ENCODE measurements at places on chromosomes 6 and 20.

GRCh38 chr20:53847139-53847836 lies 223.1 kb downstream of the BCAS1 start:
- peak; percentile 16 for DNase-seq

DNA sequence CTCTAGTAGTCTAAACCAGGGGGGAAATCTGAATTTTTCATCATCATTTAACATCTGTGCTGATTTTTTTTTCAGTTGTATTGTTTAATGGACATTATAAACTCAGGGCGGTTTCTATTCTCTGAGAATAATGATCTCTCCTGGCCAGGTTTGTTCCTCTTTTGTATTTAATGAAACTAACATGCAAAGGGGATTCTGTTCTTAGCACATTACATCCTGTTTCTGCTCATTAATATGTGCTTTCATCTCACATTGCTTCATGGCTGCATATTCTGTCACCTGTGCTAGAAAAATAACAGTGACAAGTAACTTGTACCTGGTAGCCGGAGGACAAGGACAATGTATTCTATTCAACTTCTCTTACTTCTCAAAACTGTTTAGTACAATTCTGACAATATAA lies 806 bp downstream of the HLA-DOB start:
- no peak for DNase-seq

DNA sequence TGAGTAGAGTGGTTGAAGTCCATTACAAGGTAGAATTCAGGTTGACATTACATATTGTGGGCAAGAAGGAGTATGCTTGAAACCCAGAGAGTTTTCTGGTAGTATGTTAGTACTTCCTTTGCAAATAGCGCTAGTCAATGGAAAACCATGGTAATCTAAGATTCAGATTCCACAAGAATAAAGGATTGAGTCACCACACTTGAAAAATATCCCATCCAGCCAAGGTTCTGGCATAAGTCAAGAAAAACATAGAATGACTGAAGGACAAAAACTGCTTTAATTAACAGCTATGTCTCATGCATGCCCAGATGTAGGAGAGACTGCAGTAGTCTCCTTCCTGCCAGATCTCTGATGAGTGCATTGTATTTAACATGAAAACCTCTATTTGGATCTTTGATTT lies 469.8 kb downstream of the BMP2 start:
- DNase-seq, result no peak

DNA sequence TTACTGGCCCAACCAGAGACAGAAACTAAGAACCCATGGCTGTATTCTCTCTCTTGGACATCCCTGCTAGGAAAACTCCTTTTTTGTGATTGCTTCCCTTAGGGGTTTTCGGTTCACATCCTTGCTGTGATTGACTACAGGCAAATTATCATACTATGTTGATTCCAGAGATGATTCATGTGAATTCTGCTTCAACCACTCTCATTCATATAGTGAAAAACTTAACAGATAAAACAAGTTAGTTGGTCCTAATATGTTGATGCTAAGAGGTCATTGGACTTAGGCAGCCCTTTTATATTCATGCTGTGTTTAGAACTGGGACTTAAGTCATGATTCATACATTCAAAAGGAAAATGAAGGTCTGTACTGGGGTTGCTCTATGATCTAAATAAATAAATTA lies 76.9 kb upstream of the CCN2 start:
- DNase-seq, result no peak

DNA sequence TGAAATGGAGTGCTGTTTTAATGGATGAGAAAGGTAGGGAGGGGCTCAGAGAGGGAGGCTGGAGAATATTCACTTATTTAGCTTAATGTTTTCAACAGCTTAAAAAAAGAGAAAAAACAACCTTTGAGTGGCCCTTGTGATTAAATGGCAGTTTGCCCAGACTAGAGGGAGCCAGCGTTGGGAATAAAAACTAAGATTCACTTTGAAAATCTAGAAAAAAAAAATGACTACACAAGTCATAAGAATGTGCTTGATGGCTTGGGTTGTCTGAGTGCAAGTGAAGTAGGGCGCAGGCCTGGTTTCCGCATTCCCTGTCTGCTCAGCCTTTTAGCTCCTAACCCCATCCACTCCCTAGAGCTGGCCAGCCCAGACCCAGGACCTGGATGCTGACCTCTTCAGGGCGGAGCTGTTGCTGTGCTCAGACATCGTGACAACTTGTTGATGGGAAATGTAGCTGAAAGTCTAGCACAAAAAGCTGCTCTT lies 28.9 kb downstream of the UTRN start:
- no peak for DNase-seq

- no peak for DNase-seq
Measured at GRCh38 chr6:32460528-32460927, 20.8 kb downstream of the HLA-DRA start.

DNA sequence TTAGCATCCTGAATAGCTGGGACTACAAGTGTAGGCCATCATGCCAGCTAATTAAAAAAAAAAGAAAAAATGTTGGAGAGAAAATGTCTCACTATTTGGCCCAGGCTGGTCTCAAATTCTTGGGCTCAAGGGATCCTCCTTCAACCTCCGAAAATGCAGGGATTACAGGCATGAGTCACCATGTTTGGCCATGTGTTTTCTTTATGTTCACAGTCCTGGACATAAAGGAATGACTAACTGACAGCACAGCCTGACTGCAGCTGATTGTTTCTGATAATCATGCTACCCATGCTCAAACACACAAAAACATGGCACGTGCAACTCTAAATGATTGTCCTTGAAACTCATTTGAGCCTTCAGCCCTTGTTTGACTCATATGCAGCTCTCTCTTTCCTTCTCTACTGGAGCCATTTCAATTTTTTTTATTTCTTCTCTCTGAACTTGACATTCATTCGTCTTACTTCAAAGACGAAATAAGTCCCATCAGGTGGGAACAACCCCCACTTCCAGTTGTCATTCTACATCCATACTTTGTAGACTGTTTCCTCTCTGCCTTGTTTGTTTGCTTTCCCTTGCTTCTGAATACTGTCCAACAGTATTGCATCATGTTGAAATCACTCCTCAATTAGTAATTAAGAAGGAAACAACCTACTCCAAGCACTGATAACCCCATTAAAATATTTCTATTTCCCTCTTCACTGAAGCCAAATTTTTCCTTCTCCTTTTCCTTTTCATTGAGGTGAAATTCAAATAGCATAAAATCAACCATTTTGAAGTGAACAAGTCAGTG lies 413.0 kb downstream of the BMP2 start:
- DNase-seq, result no peak

DNA sequence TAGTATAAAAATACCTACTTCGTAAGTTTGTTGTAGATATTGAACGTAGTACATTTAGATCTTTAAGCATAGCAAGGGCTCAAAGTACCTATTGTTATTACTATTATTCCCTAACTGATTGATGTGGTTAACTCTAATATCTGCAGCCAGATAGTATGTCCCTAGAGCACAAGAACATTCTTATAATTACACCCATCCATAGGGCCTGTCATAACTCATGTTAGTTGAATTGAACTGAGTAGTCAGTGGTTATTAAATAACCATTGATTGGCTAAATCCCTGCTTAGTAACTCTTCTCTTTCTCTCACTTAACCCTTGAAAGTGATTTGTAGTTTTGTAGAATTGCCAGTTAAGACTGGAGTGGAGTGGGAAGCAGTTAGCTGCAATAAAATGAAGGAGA lies 207.5 kb upstream of the HS3ST5 start:
- DNase-seq, result no peak

GRCh38 chr6:90226257-90226656 lies 70.4 kb downstream of the BACH2 start:
- no peak for DNase-seq

Measured in CD4-positive, alpha-beta T cell treated with Interferon alpha-2 for 1 hour (primary cell).